ENCODE measurements at places on chromosomes 3 and 15.

- DNase-seq: no peak
Measured at GRCh38 chr3:172467170-172467824, 19.0 kb upstream of the GHSR start.

GRCh38 chr3:23995219-23995618, 50.1 kb downstream of the NR1D2 start:
- DNase-seq: no peak

DNA sequence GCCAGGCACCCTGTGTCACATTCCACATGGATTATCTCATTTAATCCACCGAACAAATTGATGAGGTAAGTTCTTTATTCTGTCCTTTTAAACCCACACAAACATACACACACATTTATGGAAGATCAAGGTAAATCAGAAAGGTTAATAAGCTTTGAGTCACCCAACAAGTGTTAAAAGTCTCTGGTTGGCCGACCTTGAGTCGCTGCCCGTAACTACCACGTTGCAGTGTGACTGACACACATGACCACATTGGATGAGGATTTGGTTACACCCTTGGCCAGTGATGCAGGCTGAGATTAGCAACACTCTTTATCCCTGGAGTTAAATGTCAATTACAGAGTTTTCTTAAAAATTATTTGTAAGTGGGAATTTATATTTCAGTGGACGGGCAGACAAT, 19.2 kb downstream of the FOXP1 start:
- no peak for DNase-seq

- DNase-seq: peak; percentile 53
Measured at GRCh38 chr15:74620636-74621545, 5.3 kb downstream of the CLK3 start.

DNA sequence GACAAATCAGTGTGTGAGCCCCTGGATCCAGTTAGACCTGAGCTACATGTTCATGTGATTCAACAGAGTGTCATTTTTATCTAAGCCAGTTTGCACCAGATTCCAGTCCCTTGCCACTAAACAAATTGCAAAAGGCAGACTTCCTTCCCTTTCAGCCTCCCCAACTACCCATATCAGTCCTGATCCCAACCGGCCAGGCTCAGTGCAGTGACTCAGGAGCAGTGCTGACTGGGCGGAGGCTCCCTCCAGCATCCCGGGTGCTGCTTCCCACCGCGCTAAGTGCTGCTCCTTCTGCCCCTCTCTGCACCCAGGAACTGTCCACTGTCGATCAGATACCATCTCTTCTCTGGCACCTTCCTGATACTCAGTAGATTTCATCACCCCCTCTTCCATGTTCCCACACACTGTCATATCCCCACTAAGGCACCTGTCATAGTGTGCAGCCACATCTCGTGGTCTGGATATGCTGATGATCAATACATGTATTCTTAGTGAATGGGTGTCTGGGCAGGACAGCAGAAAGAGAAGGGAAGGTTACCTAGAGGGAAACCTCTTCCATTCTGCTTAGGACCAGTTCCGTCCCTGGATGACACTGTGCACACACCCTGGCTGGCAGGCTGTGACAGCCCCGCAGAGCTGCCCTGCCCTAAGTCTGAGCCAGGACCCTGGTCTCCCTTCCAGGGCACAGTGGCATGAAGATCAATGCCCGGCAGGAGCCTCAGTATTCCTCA, 108.8 kb upstream of the RAD18 start:
- no peak for DNase-seq
